ENCODE measurements at places on chromosomes 1 and 21. TPM values are rescaled to one million over a fixed set of nuclear protein-coding genes. Genes with fewer than 3 reads are reported as not detected.

GRCh38 chr1:26524181-26524580 is 5.4 kb upstream of the RPS6KA1 start:
- no peaks in the 10 kb centered on the region for H3K36me3 ChIP-seq
- no peak for DNase-seq
- H3K27ac ChIP-seq = no peak overlapping the region
- H3K4me3 ChIP-seq = no peak overlapping the region
- H3K27me3 ChIP-seq = no peaks in the 10 kb centered on the region

The BCAS2 gene
- 29.8 TPM for total RNA-seq

- no peak overlapping the region for H3K27ac ChIP-seq
- no peaks in the 10 kb centered on the region for H3K27me3 ChIP-seq
- DNase-seq = no peak
- H3K4me3 ChIP-seq = no peak overlapping the region
- H3K4me1 ChIP-seq = no peaks in the 10 kb centered on the region
- no peaks in the 10 kb centered on the region for H3K36me3 ChIP-seq
Observed at GRCh38 chr21:41564871-41565274, 56.9 kb upstream of the TMPRSS2 start.

The FOXD2 gene
- 2.7 TPM for total RNA-seq

The SPTA1 gene
- total RNA-seq = not detected

GRCh38 chr1:2126331-2127186 is 68.0 kb downstream of the FAAP20 start:
- H3K4me3 ChIP-seq = no peak overlapping the region
- H3K27ac ChIP-seq = no peak overlapping the region
- H3K27me3 ChIP-seq = no peaks in the 10 kb centered on the region
- no peaks in the 10 kb centered on the region for H3K36me3 ChIP-seq

GRCh38 chr1:15850471-15851001 is 3.0 kb downstream of the SPEN start:
- DNase-seq = no peak
- H3K4me1 ChIP-seq = no peaks in the 10 kb centered on the region
- H3K4me3 ChIP-seq = peak overlapping the region; percentile 72
- H3K27ac ChIP-seq = no peak overlapping the region
- no peaks in the 10 kb centered on the region for H3K27me3 ChIP-seq

Data from aorta (tissue), 5 donors.